ENCODE measurements at places on chromosomes 6 and 20.

GRCh38 chr6:5457983-5458683, 196.8 kb downstream of the FARS2 start:
- peak; percentile 94 for DNase-seq

DNA sequence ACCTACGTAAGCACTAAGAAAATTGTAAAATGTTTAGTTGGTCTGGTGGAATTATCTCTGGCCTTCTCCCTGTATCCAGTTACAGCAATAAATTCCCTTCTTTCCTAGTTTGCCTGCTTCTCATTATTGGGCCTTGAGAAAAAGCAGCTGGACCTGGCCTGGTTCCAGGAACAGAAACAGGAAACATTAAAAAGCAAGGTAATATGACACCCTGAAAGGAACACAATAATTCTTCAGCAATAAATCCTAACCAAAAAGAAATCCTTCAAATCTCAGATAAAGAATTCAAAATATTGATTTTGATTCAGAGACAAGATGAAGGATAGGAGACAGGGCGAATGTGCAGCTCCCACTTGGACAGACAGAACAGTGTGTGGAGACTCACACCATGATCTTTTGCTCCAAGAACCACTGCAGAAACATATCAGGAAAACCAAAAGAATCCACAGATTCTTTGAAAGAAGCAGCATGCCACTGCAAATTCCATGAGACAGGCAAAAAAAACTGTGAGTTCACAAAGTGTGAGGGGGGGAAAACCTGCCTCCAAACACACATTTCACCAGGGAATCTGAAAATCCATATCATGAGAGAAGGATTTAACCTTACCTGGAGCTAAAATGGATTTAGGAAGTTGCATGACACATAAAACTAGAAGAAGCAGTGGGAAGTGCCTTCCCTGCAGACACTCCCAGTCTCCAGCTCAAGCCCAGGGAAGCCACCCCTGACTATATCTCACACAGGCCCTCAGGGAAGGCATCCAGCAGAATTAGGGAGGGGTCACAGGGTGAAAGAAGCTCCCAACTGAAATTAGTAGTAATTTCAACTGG, 28.9 kb downstream of the TREM1 start:
- DNase-seq = no peak

GRCh38 chr6:127945434-127946097, 44.7 kb upstream of the THEMIS start:
- DNase-seq = no peak

DNA sequence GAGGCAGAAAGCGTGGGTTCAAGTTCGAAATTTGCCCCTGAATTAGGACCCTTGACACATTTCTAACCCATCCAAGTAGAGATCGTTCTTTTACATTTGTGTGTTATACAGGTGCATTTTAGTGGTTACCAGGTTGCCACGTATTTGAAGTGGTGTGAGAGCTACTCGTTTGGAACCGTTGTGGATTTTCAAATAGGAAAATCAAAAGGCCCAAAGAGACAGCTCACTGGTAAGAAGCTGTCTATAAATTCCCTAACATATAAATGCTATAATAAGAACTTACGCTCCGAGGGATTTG, 1.6 kb upstream of the REV3L start:
- no peak for DNase-seq

GRCh38 chr6:26249707-26249956, 115.4 kb upstream of the BTN3A2 start:
- no peak for DNase-seq

DNA sequence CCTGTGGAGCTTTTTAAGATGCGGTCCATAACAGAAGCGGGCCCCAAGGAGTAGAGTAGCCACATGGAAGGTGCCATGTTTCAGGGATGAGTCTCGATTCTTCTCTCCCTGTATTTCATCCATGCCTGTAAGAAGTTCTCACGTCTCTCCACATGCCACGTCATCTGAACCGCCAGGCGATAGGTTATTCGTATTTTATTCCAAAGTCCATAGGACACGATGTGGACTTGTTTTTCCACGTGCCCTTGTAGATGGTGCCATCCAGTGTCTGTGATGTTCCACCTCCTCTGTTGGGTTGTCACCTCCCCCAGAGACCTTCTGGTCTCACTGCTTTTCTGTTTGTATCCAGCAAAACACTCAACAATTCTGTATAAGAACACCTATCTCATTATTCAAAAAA, 17.6 kb downstream of the HEBP2 start:
- DNase-seq = no peak

GRCh38 chr20:63411898-63412631, 50.9 kb upstream of the CHRNA4 start:
- no peak for DNase-seq

- no peak for DNase-seq
Measured at GRCh38 chr6:44054721-44055559, 72.3 kb downstream of the MRPL14 start.

- DNase-seq = peak; percentile 85
Measured at GRCh38 chr20:38073307-38074071, 39.9 kb downstream of the RPRD1B start.

GRCh38 chr6:169165561-169166300, 87.9 kb downstream of the THBS2 start:
- no peak for DNase-seq

- no peak for DNase-seq
Measured at GRCh38 chr6:17890309-17890708, 97.1 kb downstream of the KIF13A start.

DNA sequence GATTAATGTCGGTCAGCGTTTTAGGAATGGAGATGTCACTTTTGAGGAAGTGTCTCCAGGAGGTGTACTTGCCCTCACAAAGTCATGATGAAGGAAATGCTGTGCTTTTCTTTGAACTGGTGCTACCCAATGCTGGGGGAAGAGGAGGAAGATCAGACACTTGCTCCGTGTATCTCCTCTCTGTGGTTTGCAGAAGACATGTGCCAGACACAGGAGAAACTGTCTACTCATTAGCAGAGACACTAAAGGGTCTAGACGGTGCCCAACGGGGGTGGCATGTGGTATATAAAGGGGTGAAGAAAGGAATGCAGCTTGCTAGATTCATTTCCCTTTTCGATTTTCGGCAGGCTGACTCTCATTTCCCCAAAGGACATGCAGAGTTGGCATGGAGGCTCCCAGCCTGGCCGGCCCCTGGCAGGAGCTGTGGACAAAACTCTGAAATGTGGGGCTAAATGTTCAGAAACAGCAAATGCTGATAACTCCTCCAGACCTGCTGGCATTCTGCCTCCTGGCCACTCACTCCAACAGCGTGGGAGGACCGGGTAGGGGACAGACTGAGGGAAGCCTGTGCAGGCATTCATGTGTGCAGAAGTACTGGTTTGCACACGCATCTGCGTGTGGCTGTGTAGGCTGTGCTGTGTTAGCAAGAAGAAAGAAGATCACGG, 59.6 kb upstream of the QKI start:
- DNase-seq = no peak

DNA sequence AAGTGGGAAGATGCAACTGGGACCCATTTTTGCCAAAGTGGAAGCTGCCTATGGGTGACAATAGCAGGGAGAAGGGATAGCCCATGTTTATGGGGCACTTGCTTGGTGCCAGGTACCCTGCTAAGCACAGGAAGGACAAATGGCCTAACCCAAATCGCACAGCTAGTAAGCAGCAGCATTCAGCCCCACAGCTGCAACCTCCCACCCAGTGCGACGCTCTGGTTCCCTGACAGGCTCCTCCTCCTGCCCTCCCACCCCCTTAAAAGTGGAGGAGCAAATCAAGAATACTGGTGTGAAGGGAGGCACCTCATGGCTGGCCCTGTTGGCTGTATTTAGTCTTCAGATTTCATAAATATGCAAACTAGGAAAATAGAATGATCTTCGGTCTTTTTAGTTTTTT, 76.2 kb downstream of the RIN2 start:
- DNase-seq = no peak

- no peak for DNase-seq
Measured at GRCh38 chr6:158002249-158002950, 20.7 kb downstream of the SYNJ2 start.

- no peak for DNase-seq
Measured at GRCh38 chr6:136625293-136625692, 75.1 kb upstream of the MAP7 start.

GRCh38 chr20:57652606-57653545, 32.6 kb upstream of the ZBP1 start:
- no peak for DNase-seq

DNA sequence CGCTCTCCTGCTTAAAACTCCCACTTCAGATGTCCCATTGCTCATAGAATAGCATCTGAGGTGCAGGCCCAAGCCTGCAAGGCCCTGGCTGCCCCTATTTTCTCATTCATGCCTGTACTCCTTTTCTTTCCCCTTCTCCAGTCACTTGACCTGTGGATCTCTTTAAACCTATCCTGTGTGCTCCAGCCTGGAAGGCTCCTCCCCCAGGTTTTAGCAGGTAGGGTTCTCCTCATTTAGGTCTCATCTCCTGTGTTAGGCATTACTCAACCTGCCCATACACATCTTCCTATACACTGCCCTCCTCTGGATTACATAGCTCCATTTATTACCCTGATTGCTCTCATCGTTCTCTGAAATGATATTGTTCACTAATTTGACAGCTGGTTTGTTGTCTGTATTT, 185.3 kb downstream of the BACH2 start:
- no peak for DNase-seq

DNA sequence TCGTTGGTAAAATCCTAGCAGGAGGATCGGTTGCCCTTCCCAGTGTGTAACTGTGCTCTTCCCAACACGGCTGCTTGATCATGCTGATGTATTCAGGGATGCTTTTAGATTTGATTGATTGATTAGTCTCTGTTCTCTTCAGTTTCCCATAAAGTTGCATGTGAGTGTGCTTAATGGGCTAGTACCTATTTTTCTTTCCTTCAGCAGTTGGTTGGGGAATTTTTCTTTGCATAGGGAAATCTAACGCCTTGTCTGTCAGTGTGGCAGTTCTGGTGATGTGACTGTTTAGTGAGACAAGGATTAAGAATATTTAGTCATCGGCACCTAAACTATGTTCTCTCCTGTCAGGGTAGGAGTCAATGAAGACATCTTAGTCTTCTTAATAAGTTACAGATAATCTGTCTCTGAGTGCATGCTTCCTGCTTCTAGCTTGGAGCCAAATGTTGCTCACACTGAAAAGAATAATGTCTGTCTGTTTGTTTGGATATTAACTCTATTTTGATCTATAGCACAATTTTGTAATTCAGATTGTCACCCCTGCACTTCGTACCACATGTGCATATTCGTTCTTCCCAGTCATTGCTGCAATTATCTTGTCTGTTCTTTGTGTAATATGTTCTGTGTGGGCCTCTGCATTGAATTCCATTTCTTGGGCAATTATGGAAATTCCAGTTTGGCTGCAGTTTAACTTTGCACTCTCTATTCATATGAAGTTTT, 169.9 kb downstream of the EDN1 start:
- no peak for DNase-seq

DNA sequence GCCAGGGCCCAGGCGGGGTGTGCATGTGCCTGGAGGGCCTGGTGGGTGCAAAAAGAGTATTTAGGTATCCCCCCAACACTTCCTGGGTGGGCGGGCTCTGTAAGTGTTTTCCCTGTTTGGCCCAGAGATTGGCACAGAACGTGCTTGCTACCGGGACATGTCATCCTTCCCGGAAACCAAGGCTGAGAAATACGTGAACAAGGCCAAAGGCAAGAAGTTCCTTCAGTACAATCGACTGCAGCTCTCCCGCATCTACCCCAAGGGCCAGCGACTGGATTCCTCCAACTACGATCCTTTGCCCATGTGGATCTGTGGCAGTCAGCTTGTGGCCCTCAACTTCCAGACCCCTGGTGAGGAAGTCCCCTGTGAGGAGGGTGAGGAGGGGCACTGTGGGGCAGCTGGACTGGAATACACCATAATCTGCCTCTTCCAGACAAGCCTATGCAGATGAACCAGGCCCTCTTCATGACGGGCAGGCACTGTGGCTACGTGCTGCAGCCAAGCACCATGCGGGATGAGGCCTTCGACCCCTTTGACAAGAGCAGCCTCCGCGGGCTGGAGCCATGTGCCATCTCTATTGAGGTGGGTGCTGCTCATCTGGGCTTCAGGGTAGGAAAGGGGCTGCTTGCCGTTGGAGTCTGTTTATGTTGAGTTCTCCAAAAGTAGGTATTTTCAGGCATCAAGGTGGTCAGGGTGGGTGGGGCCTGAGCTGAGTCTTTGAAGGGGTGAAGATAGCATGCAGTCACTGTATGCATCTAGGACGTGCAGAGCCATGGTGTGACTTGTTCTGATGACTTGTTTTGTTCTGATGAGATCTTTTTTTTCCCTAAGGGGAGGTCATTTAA, 35.2 kb downstream of the PLCG1 start:
- no peak for DNase-seq

- no peak for DNase-seq
Measured at GRCh38 chr20:48287021-48287494, 501.8 kb upstream of the SULF2 start.

DNA sequence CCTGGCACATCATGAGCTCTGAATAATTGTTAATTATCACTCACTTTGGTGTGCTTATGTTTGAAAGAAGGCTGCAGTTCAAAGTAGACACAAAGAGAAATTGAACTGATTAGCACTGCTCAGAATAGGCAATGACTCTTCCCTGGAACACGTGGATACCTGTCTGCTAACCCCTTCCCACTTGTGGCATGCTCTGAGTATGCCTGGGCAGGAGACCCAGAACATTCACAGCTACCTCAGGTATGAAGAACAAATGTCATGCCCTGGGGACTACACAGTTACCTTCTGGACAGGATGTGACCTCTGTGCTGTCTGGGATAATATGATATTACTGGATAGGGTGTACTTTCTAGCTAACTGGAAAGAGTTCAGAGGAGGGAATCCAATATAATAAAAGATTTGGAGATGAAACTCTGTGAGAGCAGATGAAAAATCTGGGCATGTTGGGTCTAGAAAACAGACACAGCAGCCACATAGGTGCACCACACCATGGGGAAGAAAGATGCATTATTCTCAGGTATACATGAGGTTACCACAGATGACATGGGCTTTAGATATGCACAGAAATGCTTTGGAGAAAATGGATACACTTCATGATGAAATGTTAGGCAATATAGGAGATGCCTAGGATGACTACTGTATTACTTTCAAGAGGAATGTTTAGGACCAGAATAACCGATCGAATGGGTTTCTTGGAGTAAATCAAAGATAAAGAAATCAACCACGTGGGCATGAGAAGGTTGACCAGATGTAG, 324.2 kb upstream of the PREP start:
- no peak for DNase-seq

- DNase-seq = peak; percentile 52
Measured at GRCh38 chr6:116969211-116969863, 92.3 kb downstream of the RFX6 start.

- peak; percentile 63 for DNase-seq
Measured at GRCh38 chr20:15674253-15675060, 898.8 kb downstream of the KIF16B start.

DNA sequence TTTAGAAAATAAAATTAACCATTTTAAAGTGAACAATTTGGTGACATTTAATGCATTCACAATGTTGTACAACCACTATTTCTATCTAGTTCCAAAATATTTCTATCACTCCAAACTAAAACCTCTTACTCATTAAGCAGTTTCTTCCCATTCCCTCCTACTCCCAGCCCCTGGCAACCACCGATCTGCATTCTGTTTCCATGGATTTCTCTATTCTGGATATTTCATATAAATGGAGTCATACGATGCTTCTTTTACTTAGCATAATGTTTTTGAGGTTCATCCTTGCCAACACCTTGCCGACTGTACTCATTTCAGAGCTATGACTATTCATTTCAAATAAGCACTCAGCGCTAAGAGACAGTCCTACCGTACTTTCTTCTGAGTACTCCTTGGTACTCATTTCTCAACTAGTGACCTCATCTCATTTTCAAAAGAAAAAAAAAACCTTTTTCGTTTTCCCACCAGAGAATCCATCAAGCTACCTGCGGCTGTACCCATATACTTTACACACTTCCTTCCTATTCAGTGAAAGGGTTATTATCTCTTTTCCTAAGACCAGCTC, 259.2 kb downstream of the UTRN start:
- no peak for DNase-seq

Data from NCI-H446 (cell line).